ENCODE measurements at places on chromosomes 11 and 22. TPM values are rescaled to one million over a fixed set of nuclear protein-coding genes. Genes with fewer than 3 reads are reported as not detected.

GRCh38 chr11:78576549-78577097, 2.0 kb upstream of the NARS2 start:
- no peaks in the 10 kb centered on the region for H3K27me3 ChIP-seq
- no peaks in the 10 kb centered on the region for H3K4me1 ChIP-seq
- no peaks in the 10 kb centered on the region for H3K36me3 ChIP-seq
- no peak overlapping the region for H3K27ac ChIP-seq
- no peak overlapping the region for H3K4me3 ChIP-seq

DNA sequence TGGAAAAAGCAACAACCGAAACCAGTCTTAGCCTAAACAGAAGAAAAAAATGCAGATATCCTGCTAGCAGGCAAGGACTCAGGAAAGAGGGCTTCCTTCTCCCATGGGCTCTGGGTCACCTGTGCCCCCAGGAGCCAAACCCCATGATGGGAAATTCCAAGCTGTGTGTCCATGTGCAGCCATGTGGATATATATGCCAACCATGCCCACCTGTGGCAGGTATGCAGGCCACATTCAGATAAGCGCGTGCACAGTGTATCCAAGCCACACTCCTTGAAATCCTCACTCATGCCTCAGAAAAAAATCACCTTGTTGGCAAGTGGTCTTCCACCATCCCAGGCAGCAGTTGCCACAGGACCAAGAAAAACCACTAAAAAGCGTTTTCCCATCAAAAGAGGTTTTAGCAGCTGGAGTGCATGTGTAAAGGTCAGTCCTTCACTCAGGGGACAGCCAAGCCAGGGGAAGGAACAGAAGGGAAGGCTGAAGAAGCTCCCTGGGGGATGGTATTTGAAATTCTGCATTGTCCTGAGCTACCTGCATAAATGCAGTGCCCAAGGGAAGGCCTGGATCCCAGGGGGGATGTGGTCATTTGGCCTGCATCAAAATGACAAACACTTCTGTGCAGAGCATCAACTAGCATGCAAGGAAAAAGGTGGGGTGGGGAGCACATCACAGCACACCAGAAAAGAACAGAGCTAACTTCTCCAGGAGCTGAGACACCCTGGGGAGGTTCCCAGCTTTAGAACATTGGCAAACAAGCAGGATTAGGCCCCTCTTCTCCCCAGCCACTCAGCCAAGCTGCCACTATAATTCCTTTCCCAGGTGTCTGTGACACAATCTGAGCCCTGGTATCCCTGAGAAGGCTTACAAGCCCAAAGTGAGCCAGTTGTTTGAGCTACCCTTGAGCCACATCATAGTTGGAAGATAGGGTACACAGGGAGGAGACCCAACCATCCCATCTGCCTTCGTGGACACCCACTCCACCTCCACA, 76.2 kb downstream of the GALNT18 start:
- H3K36me3 ChIP-seq: no peaks in the 10 kb centered on the region
- H3K4me1 ChIP-seq: no peaks in the 10 kb centered on the region
- no peak overlapping the region for H3K4me3 ChIP-seq
- no peaks in the 10 kb centered on the region for H3K27me3 ChIP-seq

- no peak overlapping the region for H3K4me3 ChIP-seq
- H3K27me3 ChIP-seq: no peaks in the 10 kb centered on the region
- no peaks in the 10 kb centered on the region for H3K36me3 ChIP-seq
- no peak for DNase-seq
- H3K27ac ChIP-seq: no peak overlapping the region
Measured at GRCh38 chr22:17880020-17880419, 105.8 kb upstream of the BID start.

DNA sequence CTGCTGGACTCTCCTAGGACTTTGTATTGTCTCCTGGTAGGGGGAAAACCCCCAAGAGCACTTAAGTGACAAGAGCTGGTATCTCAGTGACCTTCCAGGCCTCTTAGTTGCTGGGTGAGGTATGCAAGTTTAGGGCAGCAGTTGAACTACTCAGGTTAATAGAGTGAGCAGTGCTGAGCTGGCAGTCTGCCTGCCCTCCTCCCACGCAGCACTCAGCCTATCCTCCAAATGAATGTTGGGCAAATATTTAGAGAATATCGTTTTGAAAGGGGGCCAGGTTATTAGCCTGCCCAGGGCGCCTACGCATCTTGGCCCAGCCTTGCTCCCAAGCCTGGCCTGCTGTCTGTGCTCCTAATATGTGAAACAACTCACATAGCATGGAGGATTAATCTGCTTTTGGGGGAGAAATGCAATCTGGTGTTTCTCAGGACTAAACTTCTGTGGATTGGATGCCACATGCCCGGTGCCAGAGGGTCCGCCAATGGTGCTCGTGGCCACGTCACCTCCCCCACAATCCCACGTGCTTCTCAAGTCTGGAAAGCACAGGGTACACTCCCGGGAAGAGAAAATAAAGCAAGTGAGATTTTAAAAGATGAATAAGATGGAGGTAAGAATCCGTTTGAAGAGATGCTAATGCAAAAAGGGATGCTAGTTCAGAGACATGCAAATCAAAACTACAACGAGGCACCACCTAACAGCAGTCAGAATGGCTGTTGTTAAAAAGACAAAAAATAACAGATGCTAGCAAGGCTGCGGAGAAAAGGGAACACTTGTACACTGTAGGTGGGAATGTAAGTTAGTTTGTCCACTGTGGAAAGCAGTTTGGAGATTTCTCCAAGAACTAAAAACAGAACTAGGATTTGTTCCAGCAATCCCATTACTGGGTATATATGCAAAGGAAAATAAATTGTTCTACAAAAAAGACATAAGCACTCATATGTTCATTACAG, 67.7 kb downstream of the SPON1 start:
- H3K27me3 ChIP-seq: no peaks in the 10 kb centered on the region
- H3K4me3 ChIP-seq: no peak overlapping the region
- DNase-seq: peak; percentile 56
- no peak overlapping the region for H3K27ac ChIP-seq
- H3K4me1 ChIP-seq: no peaks in the 10 kb centered on the region

ALDH3B2 gene
- 0.40 TPM for total RNA-seq

- no peaks in the 10 kb centered on the region for H3K27me3 ChIP-seq
- no peak overlapping the region for H3K4me3 ChIP-seq
- H3K36me3 ChIP-seq: no peaks in the 10 kb centered on the region
- no peak for DNase-seq
- H3K4me1 ChIP-seq: no peaks in the 10 kb centered on the region
Measured at GRCh38 chr11:29333993-29334775, 682.6 kb downstream of the KCNA4 start.

GRCh38 chr11:126840201-126840886, 160.2 kb downstream of the KIRREL3 start:
- H3K36me3 ChIP-seq: no peaks in the 10 kb centered on the region
- DNase-seq: no peak
- no peaks in the 10 kb centered on the region for H3K4me1 ChIP-seq
- no peak overlapping the region for H3K27ac ChIP-seq
- no peak overlapping the region for H3K4me3 ChIP-seq
- H3K27me3 ChIP-seq: no peaks in the 10 kb centered on the region

- no peaks in the 10 kb centered on the region for H3K36me3 ChIP-seq
- H3K4me3 ChIP-seq: peak overlapping the region; percentile 78
- peaks cover 4% of the 10 kb centered on the region for H3K4me1 ChIP-seq
- no peaks in the 10 kb centered on the region for H3K27me3 ChIP-seq
Measured at GRCh38 chr22:36480941-36481392, 473 bp downstream of the TXN2 start.

DNA sequence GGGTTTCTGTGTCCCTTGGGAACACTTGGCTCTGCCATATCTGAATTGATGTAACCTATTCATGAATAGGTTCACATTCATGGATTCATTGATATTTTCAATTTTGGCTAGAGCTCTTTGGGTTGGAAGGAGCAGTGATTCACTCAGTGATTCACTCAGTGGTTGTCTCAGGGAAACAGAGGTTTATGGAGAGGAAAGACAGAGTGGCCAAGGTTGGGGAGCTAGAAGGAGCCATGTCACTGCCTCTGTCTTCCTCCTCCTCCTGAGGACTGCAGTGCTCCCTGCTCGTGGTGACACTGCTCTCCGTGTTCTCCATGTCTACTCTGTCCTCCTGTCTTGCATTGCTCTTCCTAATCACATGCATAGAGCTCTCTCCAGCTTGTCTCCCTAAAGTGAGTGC, 17.4 kb downstream of the CEP164 start:
- peaks cover 7% of the 10 kb centered on the region for H3K36me3 ChIP-seq
- H3K27ac ChIP-seq: no peak overlapping the region
- no peak overlapping the region for H3K4me3 ChIP-seq
- no peaks in the 10 kb centered on the region for H3K27me3 ChIP-seq
- no peaks in the 10 kb centered on the region for H3K4me1 ChIP-seq

DNA sequence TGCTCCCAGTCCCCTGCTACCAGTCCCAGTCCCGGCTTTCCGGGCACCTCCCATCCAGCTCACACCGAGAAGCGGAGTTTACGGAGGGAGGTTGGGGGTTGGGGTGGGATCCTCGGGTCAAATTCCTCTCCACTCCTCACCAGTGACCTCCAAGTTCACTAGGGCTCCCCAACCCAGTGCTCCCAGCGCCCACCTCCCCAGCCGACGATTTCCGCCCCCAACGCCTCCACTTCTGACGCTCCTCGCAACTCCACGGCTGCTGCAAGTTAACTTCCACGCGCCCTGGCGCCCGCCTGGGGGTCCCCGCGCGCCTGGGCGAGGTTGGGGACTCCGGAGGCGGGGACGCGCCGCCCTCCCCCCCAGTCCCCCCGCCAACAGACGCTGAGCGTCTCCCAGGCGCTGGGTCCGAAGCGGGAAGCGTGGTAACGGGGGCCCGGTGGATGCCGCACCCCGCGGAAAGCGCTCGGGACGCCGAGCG, 526 bp downstream of the TPST2 start:
- no peaks in the 10 kb centered on the region for H3K27me3 ChIP-seq
- no peak overlapping the region for H3K27ac ChIP-seq
- H3K4me1 ChIP-seq: no peaks in the 10 kb centered on the region

DNA sequence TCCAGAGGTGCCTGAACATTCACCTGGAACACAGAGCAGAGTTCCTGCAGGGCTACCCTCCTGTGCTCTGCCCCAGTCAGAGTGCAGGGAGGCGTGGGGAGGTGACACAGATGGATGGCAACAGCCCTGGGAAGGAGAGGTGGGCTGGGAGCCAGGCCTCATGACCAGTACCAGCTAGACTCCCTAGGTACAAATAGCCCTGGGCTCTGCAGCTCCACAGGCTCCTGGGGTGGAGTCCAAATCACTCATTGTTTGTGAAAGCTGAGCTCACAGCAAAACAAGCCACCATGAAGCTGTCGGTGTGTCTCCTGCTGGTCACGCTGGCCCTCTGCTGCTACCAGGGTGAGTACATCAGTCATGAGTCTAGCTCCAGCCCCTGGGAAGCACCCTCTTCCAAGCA, at the start of gene SCGB1D2:
SCGB1D2 (plus strand) TSS at position 219 of the 400 bp plus-strand sequence; CDS start at position 288, 69 bp downstream.
- H3K36me3 ChIP-seq: no peaks in the 10 kb centered on the region
- peak; percentile 61 for DNase-seq
- H3K27ac ChIP-seq: no peak within 1 kb of the TSS
- no peaks in the 10 kb centered on the region for H3K27me3 ChIP-seq
- H3K4me3 ChIP-seq: no peak within 1 kb of the TSS

TSPAN32 gene
- total RNA-seq: 1.00 TPM

DNA sequence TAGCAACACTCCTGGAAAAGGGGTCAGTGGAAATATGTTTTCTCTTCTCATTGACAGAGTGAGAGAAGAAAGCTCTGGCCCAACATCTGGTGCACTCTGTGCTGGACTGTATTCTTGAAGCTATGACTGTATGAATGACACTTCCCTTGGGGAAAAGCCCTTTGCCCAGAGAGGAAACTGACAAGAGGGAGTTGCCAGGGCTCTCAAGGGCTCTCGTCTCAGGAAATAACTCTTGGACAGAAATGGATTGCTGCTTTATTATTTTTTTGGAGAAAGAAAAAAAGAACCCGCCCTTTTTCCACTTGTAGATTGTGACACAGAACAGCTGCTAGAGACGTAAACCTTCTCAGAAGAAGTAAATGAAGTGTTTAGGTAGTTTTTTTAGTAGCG, 11.4 kb downstream of the ETS1 start:
- H3K27ac ChIP-seq: peak overlapping the region; percentile 2
- no peaks in the 10 kb centered on the region for H3K4me1 ChIP-seq
- DNase-seq: peak; percentile 36
- H3K4me3 ChIP-seq: no peak overlapping the region

GRCh38 chr11:102318469-102318868, 1.2 kb downstream of the BIRC3 start:
- DNase-seq: no peak
- H3K4me1 ChIP-seq: peaks cover 29% of the 10 kb centered on the region

DNA sequence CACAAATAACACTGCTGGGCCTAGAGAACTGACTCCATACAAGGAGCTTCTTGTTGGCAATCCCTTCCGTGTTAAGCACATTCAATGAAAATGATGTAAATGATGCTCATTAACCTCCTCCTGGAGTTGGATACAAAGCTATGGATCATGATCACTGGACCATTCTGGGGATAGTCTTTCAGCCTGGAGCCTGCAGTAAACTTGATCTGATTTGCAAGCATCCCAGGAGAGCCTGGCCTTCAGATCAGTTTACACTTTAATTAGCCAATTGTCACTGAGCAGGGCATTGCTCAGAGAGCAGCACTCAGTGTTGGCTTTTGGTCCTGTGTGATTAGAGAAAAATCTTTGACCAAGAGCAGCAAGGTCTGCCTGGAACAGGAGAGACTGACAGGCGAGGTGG, 45.6 kb downstream of the ARFGAP3 start:
- no peak overlapping the region for H3K27ac ChIP-seq
- H3K4me1 ChIP-seq: peaks cover 10% of the 10 kb centered on the region
- DNase-seq: no peak
- no peak overlapping the region for H3K4me3 ChIP-seq

MGAT3 gene
- total RNA-seq: 1.9 TPM

NUP50 gene
- total RNA-seq: 27.0 TPM

- H3K27me3 ChIP-seq: peaks cover 6% of the 10 kb centered on the region
- no peak for DNase-seq
- no peak overlapping the region for H3K27ac ChIP-seq
- H3K36me3 ChIP-seq: no peaks in the 10 kb centered on the region
Measured at GRCh38 chr11:77040401-77040777, 6.2 kb downstream of the B3GNT6 start.

DDX25 gene
- 0.42 TPM for total RNA-seq

DNA sequence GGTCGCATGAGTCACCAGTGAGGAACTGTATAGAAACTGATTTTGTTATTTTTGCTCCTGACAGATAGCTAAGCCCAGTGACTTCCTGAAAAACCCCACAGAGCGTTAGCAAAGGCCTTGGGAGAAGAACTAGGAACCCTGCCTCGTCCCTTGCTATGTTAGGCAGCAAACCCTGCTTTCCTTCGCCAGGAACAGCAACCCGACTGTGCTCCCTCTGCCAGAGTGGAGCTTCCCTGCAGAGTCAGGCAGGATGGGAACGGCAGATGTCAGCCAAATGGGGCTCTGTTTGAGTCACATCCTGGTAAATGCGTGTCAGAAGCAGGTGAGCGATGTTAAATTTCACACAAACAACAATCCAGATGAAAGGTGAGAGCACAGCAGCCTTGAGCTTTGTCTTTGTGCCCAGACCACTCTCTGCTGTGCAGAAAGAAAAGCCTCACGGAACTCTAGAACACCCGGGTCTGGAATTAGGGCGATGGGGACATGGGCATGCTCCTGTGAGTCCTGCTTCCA, 186.6 kb downstream of the ADAMTS15 start:
- DNase-seq: no peak
- no peak overlapping the region for H3K4me3 ChIP-seq
- no peak overlapping the region for H3K27ac ChIP-seq
- H3K36me3 ChIP-seq: no peaks in the 10 kb centered on the region
- no peaks in the 10 kb centered on the region for H3K4me1 ChIP-seq

WNT11 gene
- total RNA-seq: 9.3 TPM

GRCh38 chr11:134537296-134537695, 125.3 kb upstream of the B3GAT1 start:
- no peak for DNase-seq
- no peaks in the 10 kb centered on the region for H3K27me3 ChIP-seq
- H3K4me3 ChIP-seq: no peak overlapping the region
- no peak overlapping the region for H3K27ac ChIP-seq
- no peaks in the 10 kb centered on the region for H3K4me1 ChIP-seq

All from pancreas (tissue), 10 donors.